ENCODE measurements at places on chromosomes 11 and 22.

DNA sequence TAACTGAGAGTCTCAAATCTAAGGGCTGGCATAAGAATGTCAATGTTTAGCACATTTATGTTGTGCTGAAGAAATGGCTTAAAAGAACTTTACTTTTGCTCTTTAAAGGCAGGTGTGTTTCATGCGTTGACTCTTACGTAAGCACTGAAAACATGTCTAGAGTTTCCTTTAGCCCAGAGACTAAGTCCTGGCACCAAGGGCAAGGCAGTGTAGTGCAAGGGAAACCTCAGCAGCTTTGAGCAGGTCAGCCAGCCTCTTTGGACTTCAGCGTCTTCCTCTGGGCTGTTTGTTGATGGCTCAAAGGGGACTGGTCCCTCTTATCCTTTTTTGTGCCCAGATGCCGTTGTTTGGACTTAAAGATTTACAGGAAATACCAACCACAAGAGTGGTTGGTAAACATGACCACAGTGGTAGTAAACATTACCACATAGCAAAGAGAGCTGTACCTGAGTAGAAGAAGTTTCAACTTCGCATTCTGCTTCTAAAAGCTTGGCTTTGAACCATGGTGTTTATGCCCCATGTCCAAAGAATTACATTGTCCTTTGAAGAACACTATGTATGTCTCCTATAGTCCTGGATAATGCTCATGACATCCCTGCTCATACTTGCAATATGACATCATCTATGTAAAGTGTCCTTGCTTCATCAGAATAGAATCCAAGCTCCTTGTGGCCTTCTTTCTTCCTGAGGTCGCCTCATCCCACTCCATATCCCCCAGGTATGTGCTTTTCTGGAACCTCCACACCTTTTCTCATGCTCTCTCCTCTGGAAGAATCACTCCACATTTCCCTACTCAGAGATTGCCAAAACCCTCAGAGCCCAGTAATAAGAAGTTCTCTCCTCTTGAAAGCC is 23.5 kb downstream of the TENM4 start:
- peak; percentile 41 for DNase-seq

GRCh38 chr22:25419247-25420113 is 145.0 kb upstream of the GRK3 start:
- peak; percentile 18 for DNase-seq

DNA sequence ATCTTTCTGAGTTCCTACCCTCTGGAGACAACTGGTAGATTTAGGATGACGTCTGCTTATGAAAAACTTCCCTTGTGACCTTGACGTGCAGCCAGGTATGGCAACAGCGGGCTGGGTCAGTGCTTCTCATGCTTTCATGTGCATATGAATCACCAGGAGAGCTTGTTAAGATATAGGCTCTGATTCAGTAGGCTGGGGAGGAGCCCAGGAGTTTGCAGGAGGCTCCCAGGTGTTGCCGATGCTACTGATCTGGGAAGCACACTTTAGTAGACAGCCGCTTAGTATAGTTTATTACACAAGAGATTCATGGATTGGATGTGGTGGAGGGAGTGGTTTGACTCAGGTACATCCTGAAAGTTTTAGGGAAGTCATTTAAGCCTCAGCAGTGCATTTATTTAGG is 23.8 kb downstream of the DIXDC1 start:
- DNase-seq: no peak

DNA sequence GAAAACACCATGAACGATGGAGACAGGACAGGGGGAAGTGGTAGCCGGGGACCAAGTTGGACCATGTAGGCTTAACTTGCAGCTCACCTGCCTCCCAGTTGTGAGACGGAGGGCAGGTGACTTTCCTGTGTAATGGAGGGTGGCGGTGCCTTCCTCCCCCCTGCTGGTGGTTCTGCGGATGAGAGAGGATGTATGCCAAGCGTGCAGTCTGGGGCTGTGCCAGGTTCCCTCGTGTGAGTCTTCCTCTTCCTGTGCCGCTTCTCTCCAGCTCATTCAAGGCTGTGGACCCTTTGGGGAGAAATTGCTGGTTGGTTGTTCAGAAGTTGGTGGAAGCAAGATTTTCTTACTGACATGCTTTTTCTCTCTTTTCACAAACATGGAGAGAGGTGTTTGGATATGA is 35.1 kb downstream of the MPPED1 start:
- no peak for DNase-seq

- DNase-seq: peak; percentile 95
These were observed 70.5 kb upstream of the BLID start for GRCh38 chr11:122186439-122187080.

- no peak for DNase-seq
These were observed 259.7 kb upstream of the PLET1 start for GRCh38 chr11:112520354-112520753.

DNA sequence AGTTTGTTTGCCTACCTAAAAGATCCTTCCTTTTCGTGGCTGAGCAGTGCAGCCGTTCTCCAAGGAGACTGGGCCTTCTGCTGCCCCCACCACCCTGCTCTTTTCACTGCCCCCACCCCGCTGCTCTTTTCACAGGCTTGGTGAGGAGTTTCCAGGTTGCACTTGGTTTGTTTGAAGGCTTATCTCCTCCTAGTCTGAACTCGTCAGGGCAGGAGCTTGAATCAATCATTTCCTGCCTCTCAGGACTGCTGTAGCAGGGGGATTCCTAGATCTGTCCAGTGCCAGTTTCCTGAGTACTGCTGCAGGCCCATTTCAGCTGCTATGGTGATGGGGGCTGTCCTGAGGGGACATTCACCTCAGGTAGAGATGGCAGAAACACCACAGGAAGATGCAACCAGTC is 10.0 kb downstream of the MED15 start:
- no peak for DNase-seq

Measured in fibroblast of skin of scalp (primary cell).